CD4-positive, alpha-beta T cell treated with Interleukin-15 for 4 hours (primary cell): ENCODE measurements at places on chromosomes 6 and 20.

GRCh38 chr20:59618131-59618530 lies 13.8 kb downstream of the PHACTR3 start:
- no peak for DNase-seq

DNA sequence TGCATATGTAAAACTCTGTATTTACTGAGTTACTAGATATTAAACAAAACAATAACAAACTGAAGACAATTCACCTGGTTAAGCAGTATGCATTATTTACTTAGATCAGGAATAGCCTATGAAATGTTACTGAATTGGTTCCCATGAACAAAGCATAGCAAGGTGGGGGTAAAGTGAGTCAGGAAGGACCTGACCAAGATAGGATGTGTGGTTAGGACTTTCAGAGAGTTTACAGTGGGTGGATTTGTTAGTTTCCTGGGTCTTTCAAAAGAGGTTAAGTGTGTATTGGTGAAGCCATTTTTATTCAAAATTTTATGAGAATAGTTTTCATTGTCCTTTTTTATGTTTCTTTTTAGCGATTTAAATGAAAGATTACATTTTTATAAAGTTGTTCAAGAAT lies 32.9 kb downstream of the TBPL1 start:
- DNase-seq = no peak

DNA sequence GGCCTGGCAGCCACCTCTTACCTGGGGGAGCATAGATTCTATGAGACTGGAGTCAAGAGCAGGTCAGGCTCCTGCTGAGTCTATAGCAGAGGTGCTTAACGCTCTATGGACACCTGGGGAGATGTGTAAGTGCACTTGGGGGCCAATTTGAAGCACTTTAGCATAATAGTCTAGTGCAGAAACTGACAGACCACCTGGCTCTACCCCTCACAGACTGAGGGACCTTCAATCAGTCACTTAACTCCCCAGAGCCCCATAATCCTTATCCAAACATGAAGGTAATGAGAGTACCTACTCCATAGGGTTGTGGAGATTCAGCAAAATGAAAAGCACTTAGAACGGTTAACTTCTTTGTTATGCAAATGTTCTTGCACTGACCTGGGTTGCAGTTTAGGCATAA lies 87.3 kb upstream of the SLC22A16 start:
- no peak for DNase-seq

DNA sequence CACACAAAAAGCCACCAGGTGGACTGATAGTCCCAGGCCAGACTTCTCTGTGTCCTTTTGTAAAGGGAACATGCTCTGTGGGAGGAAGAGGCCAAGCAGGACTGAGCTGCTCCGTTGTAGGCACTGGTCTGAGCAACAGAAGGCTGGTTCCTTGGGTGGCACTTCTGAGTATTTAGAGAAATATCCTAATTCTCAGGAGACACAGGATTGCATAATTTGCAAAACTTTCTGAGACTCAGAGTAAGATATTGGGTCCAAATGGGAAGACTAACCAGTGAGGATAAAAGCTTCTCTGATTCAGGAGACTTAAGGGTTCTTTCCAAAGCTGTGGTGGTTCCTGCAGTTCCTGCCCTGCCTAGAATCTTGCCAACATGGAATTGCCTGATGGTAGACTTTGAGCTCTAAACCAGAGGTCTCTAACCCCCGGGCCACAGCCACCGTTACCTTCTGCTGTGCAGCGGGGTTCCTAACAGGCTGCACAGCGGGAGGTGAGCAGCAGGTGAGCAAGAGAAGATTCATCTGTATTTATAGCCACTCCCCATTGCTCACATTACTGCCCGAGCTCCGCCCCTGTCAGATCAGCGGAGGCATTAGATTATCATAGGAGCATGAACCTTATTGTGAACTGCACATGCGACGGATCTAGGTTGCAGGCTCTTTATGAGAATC lies 107.0 kb downstream of the OLIG3 start:
- DNase-seq = no peak

- no peak for DNase-seq
Measured at GRCh38 chr6:68256391-68256790, 378.7 kb upstream of the ADGRB3 start.

DNA sequence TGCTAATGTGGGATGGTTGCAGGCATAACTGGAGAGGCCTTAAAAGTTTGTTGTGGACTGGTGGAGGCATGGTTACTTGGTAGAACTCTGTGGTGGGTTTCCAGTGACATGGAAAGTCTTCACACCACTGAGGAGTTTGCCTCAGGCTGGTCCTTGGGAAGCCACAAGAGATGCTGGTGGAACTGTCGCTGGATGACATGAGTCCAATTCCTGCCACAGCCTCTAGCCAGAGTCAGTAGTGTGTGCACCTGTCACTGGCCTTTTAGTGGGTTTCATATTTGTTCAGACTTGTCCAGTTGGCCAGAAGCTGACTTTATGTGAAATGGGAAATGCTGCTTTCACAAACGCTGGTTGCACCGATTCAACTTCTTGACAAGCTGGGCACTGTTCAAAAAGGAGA lies 13.7 kb upstream of the SRSF12 start:
- DNase-seq = no peak

DNA sequence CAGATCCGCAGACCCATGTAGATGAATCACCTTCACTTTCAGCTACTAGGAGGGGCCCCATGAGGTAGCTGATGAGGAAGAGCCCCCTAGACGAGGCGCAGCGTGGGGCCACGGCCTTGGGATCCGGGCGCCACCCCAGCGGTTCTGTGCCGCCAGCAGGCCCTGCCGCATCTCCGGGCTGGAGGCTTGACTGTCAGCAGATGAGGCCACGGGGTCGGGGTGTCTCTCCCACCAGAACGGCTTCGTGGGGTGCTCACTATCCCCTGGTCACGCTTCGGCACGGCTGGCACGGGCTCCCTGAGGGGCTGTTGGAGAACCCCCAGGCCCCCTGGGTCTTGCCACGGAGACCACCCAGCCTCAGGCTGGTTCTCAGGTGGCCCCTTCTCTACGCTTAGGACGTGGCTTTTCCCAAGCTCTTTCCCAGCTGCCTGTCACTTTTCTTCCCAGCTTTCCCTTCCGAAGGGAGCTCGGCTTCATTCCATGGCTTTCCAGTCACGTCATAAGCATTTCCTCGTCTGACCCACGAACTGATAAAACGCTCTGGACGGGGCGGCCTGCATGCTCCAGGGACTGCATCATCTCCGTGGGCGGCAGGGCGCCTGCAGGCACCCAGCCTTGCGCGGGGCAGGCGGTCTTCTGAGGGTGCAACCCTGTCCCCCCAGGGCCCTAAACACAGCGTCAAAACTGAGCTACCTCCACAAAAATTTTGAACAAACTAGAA lies 85.9 kb downstream of the THBS2 start:
- no peak for DNase-seq

GRCh38 chr6:31350196-31351032 lies 6.6 kb downstream of the HLA-B start:
- DNase-seq = no peak

DNA sequence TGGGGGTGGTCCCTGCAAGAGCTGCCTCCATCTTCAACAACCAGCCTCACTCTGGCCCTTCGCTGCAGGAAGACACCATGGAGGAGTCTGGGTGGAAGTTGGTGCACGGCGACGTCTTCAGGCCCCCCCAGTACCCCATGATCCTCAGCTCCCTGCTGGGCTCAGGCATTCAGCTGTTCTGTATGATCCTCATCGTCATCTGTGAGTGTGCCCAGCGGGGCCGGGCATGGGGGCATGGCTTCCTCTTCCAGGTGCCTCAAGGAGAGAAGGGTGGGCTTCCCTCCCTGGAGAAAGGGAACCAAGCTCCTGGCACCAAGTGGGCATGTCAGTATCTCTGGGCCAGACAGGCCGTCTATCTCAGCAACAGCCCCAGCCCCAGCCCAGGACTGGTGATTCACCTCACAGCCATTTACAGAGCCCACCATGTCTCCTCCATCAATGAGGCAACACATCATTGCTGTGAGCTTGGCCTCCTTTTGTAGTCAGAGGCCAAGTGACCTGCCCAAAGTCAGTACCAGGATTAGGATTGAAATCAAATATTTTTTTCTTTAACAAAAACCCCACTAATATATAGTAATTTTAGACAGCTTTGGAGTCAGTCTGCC lies 40.2 kb downstream of the TM9SF4 start:
- DNase-seq = no peak

GRCh38 chr6:5638666-5639065 lies 368.1 kb downstream of the NRN1 start:
- DNase-seq = no peak

GRCh38 chr6:2222275-2222842 lies 23.0 kb downstream of the GMDS start:
- no peak for DNase-seq

GRCh38 chr6:14767226-14767625 lies 478.6 kb upstream of the JARID2 start:
- no peak for DNase-seq

DNA sequence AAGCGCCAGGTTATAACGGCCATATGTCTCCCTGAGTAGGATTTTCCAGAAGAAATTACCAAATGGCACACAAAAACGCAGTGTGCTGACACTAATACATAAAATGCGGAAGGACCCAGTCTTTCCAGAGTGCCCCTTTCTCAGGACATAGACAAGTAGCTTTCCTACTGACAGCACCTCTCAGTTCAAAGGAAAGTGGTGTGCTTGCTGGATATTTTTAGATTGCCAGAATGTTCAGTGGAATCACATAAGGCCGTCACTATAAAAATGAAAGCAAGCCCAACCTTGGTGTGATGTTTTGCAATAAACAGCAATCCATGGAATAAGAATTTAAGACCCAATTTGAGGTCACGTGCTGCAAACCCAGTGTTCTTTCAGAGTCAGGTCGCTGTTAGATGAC lies 135.5 kb upstream of the AGPAT4 start:
- no peak for DNase-seq

DNA sequence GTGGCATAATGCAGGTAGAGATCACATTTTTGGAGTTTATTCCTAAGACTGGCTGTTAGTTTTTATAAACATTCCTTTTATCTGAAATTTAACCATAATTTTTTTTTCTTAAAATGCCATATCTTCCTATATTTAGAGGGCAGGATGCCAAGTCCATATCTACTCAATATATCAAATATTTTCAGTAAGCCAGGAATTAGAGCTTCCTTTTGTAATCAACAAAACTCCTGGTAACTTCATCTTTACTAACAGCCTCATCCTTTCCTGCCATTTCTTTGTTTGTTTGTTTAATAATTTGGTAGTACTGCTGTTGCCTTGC lies 136.3 kb downstream of the OLIG3 start:
- no peak for DNase-seq

- DNase-seq = no peak
Measured at GRCh38 chr6:139777202-139777970, 402.9 kb upstream of the CITED2 start.

- DNase-seq = peak; percentile 23
Measured at GRCh38 chr20:49705358-49705757, 8.3 kb downstream of the B4GALT5 start.
